ENCODE measurements at places on chromosomes 16 and 17.

DNA sequence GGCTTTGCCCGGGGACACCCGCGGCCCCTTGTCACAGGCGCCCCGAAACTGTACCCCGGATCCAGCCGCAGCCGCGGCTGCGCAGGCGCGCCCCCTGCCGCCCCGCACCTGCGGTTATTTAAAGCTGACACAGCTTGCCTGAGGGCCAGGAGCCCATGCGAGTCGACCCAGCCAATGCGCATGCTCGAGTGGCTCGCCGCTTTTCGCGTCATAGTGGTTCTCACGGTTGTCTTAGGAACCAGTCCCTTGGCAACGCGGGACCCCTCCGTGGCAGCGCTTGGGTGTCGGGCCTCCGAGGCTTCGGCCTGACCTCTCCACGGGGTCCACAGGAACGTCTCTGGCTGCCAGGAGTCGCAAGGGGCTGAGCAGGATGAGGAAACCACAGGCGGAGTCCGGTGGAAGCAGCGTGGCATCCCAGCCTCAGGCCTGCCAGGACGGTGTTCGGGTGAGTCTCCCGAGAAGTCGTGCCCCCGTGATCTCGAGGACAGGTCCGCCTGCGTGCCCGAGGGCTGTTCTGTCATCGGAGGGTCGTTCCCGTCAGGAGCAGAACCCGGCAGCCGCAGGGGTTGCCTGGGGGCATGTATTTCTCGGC lies 716.9 kb downstream of the KCNJ18 start:
- DNase-seq: no peak

DNA sequence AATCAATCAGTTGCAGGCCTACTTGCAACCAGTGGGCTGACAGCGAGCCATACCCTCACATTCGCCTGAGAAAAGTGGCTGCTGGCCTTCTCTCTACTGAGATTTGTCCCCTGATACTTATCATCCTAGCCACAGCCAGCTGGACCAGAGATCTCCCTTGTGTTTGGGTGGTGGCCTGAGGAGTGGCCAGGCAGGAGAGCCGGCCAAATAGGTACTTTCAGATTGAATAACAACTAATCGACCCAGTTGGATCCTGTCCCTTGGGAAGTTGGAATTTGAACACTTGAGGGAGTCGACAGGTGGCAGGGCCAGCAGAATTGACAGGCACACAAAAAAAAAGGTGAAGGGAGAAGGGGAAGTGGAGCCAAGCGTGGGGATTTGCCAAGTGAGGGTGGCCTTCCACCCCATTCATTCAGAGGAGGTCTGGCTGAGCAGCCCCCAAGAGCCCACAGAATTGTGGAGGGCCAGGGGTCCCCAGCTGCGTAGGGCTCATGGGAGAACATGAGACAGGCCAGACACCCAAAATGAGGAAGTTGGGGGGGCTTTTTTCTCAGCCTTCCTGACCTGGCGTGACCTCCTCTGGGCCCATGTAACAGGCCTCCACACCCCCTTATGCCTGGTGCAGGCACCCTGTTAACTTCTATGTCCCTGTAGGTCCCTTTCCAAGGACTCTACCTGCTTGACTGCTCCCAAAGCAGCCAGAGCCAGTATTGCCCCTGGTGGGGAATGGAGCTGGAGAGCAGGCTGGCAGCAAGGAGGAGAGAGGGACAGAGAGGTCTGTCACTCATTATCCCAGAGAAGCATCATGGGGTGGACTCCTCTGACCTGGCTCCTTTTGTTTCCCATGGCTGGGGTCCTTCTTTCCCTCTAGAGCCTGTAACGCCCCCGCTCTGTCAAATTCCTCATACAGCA lies 2.9 kb upstream of the RANGRF start:
- DNase-seq: no peak

- DNase-seq: no peak
Measured at GRCh38 chr16:80611171-80611929, 70.6 kb downstream of the DYNLRB2 start.

DNA sequence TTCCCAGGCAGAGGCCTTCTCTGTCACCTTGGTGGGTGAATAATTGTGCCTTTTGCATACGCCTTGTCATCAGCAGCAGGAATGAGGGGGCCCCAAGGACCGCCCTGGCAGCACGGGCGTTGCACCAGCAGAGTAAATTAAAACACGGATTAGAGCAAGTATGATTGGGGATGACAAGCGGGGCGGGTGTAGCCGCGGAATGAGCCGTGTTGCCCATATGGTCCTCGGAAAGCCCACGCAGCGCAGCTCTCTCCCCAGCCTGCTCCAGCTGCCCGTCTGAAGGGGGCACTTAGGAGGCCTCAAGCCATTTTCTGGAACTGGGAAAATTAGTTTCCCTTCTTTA lies 299.4 kb upstream of the IRX3 start:
- no peak for DNase-seq

- DNase-seq: no peak
Measured at GRCh38 chr16:49563666-49564065, 190.1 kb downstream of the C16orf78 start.

- no peak for DNase-seq
Measured at GRCh38 chr17:3282901-3283300, 15.3 kb downstream of the OR3A1 start.

DNA sequence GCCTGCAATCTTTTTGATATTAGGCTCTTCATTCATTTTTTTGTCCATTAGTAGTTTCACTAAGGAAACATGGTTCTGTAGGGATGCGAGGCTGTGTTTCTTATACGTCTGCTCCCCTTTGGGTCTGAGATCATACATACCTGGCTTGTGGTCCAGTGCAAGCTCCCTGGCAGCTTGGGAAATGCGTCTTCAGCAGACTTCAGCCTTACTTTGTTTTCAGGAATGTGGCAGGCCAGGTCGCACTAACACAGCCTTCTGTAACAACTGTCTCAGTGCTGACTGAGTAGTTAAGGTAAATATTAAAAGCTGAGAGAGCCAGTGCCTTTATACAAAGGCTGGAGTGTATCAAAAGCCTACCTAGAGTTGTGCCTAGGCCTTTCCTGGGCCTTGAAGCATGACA lies 970.5 kb upstream of the EEF2KMT start:
- DNase-seq: no peak

- no peak for DNase-seq
Measured at GRCh38 chr17:42306385-42306667, 18.0 kb downstream of the STAT5A start.

DNA sequence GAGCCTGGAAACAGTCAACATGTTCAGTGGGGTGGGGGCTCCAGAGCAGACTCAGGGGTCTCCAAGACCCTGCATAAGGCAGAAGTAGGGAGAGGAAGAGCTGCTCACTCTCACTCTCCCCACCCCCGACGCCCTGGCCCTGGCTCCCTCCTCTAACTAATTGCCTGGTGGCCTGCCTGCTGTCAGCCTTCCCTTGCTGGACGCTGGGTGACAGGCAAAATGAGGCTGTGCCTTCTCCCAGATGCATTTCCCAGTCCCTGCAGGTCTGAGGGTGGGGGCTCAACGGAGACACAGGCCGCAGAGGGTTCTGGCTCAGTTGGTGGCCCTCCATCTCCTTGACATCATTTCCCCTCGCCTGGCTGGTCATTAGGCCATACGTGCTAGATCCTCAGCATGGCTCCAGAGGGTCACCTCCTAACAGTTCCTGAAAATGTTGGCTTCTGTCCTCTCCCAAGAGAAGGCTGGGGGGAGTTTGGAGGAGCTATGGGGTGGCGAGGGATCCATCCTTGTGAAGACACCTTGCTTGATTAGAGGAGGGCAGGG lies 1.4 kb downstream of the FMNL1 start:
- DNase-seq: no peak

- DNase-seq: no peak
Measured at GRCh38 chr16:3142327-3142726, 7.5 kb downstream of the ZNF213 start.

DNA sequence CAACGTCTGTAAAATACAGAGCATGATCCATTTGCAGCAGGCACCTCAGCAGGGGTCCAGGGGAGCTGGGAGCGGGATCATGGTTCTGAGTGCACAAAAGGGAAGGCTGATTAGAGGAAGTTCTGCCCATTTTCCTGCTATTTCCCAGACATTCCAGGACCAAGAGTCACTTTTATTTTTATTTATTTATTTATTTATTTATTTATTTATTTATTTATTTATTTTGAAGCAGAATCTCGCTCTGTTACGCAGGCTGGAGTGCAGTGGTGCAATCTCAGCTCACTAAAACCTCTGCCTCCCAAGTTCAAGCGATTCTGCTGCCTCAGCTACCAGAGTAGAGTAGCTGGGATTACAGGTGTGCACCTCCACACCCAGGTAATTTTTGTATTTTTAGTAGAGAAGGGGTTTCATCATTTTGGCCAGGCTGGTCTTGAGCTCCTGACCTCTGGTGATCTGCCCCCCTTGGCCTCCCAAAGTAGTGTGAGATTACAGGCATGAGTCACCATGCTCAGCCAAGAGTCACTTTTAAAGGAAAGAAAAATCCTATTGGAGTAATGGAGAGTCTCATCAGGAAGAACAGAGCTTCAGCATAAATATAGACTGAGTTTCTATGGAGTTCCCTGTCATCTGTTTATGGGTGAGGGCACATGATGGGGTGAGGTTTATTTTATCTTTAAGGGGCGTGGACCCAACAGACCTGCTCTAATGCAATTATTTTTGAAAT lies 355.2 kb downstream of the HAPSTR1 start:
- DNase-seq: no peak

DNA sequence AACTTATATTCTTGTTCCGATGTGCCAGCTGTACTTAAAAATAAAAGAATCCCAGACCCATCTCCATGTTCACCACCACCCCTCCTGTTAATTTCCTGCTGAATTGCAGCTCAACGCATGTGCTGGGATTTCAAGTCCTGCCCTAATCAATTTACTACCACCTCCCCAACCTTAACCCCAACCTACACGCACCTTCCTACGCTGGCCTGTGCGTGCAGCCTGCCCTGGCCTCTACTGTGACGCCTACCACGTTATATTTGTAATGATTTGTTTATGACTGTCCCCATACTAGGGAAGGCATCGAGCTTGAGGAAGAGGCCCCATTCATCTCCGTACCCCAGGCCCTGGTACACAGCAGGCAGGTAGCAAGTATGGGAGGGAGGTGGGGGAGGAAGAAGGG lies 251.1 kb downstream of the MRTFB start:
- DNase-seq: no peak

GRCh38 chr17:3531266-3532101 lies 26.1 kb downstream of the TRPV3 start:
- DNase-seq: no peak

GRCh38 chr17:66947311-66947710 lies 17.2 kb upstream of the CACNG4 start:
- DNase-seq: no peak

DNA sequence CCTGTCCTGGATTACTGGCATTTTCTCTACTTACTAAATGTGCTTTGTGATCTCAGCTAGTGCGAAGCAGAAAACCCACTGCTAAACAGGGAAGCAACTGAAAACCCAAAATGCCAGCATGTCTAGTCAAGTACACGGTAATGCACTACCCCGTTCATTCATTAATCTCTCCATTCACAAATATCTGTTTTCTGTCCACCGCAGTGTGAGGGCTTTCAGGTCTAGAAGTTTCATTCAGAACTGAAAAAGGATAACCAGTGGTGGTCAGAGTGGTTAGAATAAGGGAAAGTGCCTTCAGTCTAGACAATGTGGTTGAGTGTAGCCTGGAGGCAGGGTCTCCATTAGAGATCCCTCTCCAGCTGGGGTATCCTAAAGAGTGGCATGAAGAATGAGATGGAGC lies 68.3 kb downstream of the C17orf67 start:
- no peak for DNase-seq

GRCh38 chr17:2279707-2280106 lies 23.9 kb downstream of the SMG6 start:
- DNase-seq: no peak

DNA sequence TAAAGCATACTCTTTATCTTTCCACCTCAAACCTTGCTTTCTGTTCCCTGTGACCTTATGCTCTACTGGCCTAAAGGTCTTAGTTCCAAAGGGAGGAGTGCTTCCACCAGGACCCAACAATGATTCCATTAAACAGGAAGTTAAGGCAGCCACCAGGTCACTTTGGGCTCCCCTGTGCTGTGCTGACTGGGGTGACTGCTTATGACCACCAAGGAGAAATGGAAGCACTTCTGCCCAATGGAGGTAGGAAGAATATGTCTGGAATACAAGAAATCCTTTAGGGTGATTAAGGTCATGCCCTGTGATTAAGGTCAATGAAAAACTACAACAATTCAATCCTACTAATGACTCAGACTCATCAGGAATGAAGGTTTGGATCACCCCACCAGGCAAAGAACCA lies 233.8 kb upstream of the CDH11 start:
- DNase-seq: no peak

DNA sequence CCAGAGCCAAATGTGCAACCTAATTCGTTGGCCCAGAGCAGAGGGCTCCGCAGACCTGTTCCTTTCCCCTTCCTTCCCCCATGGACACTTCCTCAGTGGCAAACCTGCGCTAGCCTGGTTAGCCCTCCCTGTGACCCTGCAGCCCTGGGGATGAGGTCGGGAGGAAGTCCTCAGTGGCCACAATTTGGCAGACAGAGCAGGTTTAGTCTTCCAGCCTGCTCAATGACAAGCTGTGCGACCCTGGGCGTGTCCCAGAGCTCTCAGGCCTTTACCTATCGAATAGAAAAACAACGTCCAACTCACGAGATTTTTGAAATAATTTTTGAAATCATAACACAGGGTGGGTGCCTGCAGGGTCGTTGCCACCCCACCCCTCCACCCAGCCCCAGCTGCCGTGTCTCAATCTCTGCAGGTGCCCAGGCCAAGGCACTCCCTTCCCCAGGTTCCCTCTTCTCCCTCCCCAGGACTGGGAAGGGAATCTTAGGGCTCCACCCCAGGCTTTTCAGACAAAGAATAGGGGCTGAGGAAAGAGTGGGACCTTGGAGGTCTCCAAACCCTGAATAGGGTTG lies 1.4 kb downstream of the HBM start:
- DNase-seq: no peak

DNA sequence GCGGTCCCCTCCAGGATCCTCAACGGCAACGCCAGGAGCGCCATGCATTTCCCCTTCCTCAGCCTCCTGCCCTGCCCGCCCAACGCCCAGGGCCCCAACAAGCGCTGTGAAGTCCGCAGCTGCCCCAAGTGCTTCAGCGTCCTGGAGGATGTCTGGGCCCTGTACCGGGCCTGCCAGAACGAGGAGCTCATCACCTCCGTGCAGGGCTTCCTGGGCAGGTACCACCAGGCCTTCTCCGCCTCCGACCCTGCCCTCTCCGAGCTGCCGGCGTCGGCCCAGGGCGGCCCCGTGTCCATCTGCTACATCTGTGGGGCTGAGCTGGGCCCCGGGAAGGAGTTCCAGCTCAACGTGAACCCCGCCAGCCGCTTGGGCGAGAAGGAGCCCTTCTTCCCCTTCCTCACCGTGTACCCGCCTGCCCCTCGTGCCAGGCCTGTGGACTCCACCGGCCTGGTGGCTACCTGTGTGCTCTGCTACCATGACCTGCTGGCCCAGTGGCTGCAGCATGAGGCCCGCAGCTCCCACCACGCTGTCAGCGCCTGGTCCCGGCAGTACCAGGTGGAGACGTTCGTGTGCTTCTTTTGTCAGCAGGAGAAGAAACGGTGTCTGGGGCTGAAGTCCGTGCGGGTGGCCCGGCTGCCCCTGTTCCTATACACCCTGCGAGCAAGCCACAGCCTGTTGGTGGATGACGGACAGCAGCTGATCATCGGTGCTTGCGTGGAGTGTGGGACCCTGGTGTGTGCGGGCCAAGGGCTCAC lies 58.9 kb upstream of the CIBAR2 start:
- DNase-seq: no peak

Data from brain microvascular endothelial cell (primary cell).